Glutamatergic neuron (in vitro differentiated cells): ENCODE measurements at places on chromosomes 4 and X. TPM values are rescaled to one million over a fixed set of nuclear protein-coding genes. Genes with fewer than 3 reads are reported as not detected.

DNA sequence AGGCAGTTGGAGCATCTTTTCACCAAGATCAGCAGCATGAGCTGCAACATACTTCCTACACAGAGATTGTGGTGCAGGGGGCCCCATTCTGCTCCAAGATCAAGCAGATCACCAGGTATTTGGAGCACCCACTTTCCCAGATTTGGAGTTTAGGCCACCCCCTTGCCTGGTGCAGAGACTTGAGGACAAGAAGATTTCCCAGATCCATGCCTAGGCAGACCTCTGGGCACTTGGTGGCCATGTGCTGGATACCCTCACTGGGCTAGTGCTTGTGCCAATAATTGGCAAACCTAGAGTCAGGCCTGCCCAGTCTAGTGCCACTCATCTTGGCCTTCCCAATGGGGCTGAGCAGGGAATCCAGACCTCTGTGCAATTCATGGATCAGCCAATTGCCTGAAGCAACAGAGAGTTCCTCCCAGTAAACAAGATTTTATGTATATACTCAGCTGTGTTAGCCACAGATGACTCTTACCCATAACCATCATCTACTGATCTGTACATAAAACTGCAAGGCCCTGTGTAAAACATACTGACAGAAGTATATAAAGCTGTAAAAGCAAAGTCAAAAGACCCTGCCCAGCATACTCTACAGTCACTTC lies 228.4 kb upstream of the EMCN start:
- no peaks in the 10 kb centered on the region for H3K27me3 ChIP-seq
- H3K36me3 ChIP-seq, result no peaks in the 10 kb centered on the region
- no peak for DNase-seq
- H3K4me1 ChIP-seq, result no peaks in the 10 kb centered on the region
- H3K27ac ChIP-seq, result no peak overlapping the region

DNA sequence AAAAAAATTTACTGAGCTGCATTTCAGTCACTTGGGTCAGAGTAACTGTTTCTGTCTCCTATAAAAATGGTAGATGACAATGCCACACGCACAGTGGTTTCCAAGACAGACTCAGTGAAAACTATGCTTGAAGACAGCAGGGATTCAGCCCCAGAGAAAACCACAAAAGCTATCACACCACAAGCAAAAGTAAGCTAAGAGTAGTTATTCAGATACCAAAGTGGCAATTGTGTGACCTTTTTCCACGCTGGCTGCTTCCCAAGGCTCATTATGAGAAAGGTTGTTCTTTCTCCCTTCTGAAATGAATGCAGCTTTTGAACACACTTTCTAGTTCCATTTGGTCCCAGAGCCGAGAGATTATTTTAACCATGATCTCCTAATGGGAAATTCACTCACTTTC lies 46.4 kb upstream of the GPM6B start:
- H3K4me3 ChIP-seq, result no peak overlapping the region
- H3K36me3 ChIP-seq, result no peaks in the 10 kb centered on the region
- no peaks in the 10 kb centered on the region for H3K27me3 ChIP-seq
- no peak for DNase-seq
- peaks cover 2% of the 10 kb centered on the region for H3K4me1 ChIP-seq
- no peak overlapping the region for H3K27ac ChIP-seq

DNA sequence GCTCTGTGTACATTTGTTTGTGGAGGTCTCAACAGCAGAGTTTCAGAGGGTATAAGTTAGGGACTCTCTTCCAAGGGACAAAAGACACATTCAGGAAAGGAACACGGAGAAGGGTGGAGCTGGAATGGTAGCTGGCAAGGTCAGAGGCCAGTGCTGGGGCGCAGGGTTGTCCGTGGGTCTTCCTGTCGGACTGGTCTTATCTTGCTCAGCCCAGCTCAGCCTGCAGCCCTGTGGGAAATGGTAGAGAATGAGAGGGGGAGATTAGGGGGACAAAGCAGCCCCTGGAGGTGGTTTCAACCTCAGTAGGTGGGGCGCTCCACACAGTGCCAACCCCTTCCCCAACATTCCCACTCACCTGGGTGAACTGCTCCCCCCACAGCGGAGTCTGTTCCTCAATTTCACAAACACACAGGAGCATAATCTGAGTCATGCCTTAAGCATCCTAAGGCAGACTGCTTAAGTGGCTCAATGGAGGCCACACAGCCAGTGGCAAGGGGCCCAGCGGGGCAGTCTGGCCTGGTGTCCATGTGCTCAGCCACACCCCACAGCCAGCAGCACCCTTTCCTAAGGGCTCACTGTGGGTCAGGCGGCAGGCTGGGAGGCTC lies 6.9 kb upstream of the HDAC6 start:
- H3K27me3 ChIP-seq, result no peaks in the 10 kb centered on the region
- H3K36me3 ChIP-seq, result no peaks in the 10 kb centered on the region
- H3K4me3 ChIP-seq, result no peak overlapping the region
- H3K4me1 ChIP-seq, result peaks cover 3% of the 10 kb centered on the region

DNA sequence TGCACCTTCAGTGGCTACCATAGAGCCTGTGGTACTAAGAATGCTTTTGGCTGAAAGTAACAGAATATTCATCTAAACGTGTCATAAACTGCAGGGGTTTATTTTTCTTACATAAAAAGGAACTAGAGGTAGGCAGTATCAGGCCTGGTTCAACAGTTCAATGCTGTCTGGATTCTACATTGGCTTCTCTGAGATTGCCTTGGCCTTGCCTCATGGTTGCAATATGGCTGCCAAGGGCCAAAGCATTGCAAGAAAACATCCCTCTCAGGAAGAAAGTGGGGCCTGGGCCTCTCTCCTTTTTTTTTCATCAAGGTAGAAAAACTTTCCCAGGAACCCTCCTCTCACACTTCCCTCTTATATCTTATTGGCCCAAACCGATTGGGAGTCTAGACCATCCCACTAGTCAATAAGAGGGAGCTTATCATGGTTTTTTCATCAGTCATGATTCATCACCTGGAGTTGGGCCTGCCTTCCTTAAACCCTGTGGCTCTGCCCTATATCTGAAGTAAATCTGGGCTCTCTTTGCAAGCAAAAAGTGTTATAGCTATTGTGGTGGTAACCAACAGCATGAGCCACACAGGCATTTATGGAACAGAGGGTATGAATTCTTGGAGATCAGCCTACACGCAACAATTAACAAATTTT lies 1.8 kb upstream of the DOCK11 start:
- H3K4me1 ChIP-seq, result peaks cover 8% of the 10 kb centered on the region
- no peak overlapping the region for H3K4me3 ChIP-seq
- no peak overlapping the region for H3K27ac ChIP-seq
- H3K27me3 ChIP-seq, result peaks cover 5% of the 10 kb centered on the region
- H3K36me3 ChIP-seq, result no peaks in the 10 kb centered on the region
- DNase-seq, result no peak

- no peak for DNase-seq
- H3K4me1 ChIP-seq, result peaks cover under 1% of the 10 kb centered on the region
- no peak overlapping the region for H3K27ac ChIP-seq
- H3K27me3 ChIP-seq, result peaks cover 1% of the 10 kb centered on the region
- no peak overlapping the region for H3K4me3 ChIP-seq
These were observed 30.1 kb downstream of the RTL5 start for GRCh38 chrX:72101597-72102037.

DNA sequence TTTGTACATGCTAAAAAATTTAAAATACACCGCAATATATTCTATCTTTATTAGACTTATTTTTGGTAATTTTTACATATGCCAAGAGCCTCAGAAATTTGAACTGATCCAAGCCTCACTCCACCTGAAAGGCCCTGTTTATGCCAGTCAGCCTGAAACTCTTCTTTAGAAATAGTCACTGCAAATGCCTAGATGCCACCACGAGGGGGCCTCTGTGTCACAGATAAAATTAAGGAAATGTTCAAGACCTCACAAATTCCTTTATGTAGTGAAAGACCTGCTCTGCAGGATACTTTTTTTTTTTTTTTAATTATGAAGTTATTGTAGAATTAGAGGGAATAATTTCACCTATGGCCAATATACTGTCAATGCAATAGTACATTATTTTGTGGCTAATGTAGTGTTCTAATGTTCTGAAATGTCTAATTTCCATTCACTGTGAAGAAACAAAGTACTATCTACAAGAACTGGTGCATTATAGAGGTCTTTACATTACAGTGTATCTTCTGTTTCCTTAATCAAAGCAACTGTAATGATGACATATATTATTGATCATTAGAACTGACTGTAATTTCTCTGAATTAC lies 69.8 kb downstream of the DTHD1 start:
- no peaks in the 10 kb centered on the region for H3K36me3 ChIP-seq
- peak; percentile 67 for DNase-seq
- H3K27ac ChIP-seq, result no peak overlapping the region

EFHC2 gene
- total RNA-seq, result not detected

PLP1 gene
- 0.20 TPM for total RNA-seq

- H3K27ac ChIP-seq, result peak overlapping the region; percentile 20
- DNase-seq, result no peak
- no peaks in the 10 kb centered on the region for H3K27me3 ChIP-seq
- H3K36me3 ChIP-seq, result no peaks in the 10 kb centered on the region
- H3K4me1 ChIP-seq, result peaks cover 6% of the 10 kb centered on the region
These were observed 12.7 kb downstream of the MGARP start for GRCh38 chr4:139267301-139267700.

DNA sequence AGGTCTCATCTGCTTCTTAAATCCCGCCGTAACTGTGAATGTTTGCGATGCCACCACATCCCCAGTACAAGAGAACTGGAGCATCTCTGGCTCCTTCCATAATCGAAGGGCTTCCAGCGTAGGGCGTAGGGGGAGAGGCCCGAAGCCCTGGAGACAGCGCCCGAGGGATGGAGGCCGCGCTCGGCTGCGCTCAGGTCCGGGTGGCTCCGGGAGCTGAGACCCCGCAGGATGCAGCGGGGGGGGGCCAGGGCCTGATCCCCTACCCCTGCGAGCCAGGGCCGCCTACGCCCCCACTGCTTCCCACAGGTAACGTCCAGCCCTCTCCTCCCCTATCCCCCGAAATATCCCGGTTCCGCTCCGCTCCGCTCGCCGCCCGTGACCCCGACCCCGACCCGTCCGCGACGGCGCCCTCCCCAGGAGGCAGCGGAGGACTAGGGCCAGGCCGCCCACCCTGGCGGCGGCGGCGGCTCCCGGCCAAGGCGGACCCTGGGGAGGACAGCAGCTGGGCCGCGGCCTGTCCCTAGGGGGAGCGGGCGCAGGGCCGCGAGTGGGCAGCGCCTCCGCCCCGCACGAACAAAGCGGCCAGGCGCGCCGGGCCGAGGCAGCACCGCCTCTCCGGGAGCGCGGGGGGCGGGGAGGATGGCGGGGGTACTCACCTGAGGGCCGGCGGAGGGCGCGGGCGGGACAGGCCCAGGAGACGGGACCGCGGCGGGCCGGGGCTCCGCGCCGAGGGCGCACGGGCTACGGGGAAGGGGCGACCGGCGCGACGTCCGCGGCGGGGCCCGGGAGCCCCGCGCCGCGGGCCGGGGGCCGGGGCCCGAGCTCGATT lies 723 bp downstream of the WDFY3 start:
- no peaks in the 10 kb centered on the region for H3K36me3 ChIP-seq
- peaks cover 19% of the 10 kb centered on the region for H3K27me3 ChIP-seq
- peaks cover 26% of the 10 kb centered on the region for H3K4me1 ChIP-seq
- peak overlapping the region; percentile 90 for H3K4me3 ChIP-seq

GLRB gene
- total RNA-seq, result 2.0 TPM

DCAF12L2 gene
- 0.51 TPM for total RNA-seq

SULT1B1 gene
- 0.10 TPM for total RNA-seq

- no peaks in the 10 kb centered on the region for H3K36me3 ChIP-seq
- no peaks in the 10 kb centered on the region for H3K4me1 ChIP-seq
- H3K27me3 ChIP-seq, result peaks cover 3% of the 10 kb centered on the region
- H3K4me3 ChIP-seq, result no peak overlapping the region
- H3K27ac ChIP-seq, result no peak overlapping the region
- DNase-seq, result no peak
These were observed 70.4 kb upstream of the FHL1 start for GRCh38 chrX:136076942-136077341.

EDNRA gene
- total RNA-seq, result not detected

DNA sequence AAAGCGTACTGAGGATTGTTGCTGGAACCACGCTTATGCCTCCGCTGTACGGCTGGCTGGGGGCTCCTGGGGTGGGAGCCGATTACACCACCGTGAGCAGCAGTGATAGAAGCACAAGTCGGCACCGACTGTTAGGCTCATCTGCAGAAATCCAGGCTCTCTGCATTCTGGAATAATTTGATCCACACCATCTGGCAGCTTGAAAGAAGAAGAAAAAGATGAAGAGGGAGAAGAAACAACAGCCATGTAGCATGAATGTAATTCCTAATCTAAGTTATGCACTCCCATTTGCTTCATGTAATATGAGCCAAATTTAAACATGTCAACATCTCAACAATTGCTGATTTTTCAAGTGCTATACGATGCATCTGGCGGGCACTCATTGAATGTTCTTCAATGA lies 84.6 kb upstream of the DHX15 start:
- H3K27me3 ChIP-seq, result peaks cover 4% of the 10 kb centered on the region
- DNase-seq, result no peak
- H3K36me3 ChIP-seq, result no peaks in the 10 kb centered on the region
- H3K4me3 ChIP-seq, result no peak overlapping the region
- H3K27ac ChIP-seq, result no peak overlapping the region

- no peaks in the 10 kb centered on the region for H3K36me3 ChIP-seq
- no peak for DNase-seq
- no peak overlapping the region for H3K4me3 ChIP-seq
- no peak overlapping the region for H3K27ac ChIP-seq
- no peaks in the 10 kb centered on the region for H3K4me1 ChIP-seq
These were observed 309.2 kb downstream of the RAB28 start for GRCh38 chr4:13174926-13175325.

GRCh38 chr4:71833232-71833900 lies 49.5 kb upstream of the GC start:
- H3K27ac ChIP-seq, result no peak overlapping the region
- no peaks in the 10 kb centered on the region for H3K36me3 ChIP-seq
- no peak for DNase-seq
- H3K27me3 ChIP-seq, result no peaks in the 10 kb centered on the region
- no peaks in the 10 kb centered on the region for H3K4me1 ChIP-seq

DNA sequence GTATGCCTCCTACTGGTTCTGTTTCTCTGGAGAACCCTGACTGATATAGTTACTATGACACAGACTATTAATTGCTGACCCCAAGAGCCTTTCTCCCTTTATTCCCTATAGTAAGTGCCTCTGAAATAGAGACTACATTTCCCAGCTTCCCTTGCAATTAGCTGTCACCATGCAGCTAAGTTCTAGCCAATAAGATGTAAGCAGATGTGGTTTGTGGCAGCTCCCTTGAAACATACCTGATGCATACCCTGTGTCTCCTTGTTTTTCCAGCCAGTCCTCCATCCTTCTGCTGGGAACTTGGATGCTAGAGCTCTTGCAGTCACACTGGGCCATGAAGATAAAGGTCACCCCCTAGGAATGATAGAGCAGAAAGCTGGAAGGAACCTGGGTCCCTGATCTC lies 9.7 kb upstream of the TMEM165 start:
- DNase-seq, result no peak
- no peaks in the 10 kb centered on the region for H3K27me3 ChIP-seq
- H3K4me3 ChIP-seq, result no peak overlapping the region
- H3K36me3 ChIP-seq, result no peaks in the 10 kb centered on the region
- no peaks in the 10 kb centered on the region for H3K4me1 ChIP-seq
- no peak overlapping the region for H3K27ac ChIP-seq

DNA sequence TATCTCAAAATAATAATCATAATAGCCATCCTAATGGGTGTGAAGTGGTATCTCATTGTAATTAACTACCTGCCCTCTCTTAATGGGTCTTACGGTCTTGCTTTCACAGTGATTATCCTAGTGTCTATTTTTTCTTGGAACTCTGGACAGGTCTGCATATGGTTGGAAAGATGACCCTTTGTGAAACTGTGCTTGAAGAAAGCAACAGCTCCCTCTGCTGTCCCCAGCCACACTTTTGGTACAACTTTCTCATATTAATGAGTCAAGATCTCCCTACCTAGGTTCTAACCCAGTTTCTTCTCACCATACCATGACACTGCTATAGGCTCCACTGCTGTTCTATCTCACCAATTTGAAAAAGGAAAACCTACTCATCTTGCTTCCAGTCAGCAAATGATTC lies 2.4 kb downstream of the TFDP3 start:
- H3K36me3 ChIP-seq, result no peaks in the 10 kb centered on the region
- H3K4me3 ChIP-seq, result no peak overlapping the region
- no peaks in the 10 kb centered on the region for H3K27me3 ChIP-seq
- peaks cover 2% of the 10 kb centered on the region for H3K4me1 ChIP-seq
- peak; percentile 15 for DNase-seq
